Activated CD4-positive, alpha-beta T cell treated with anti-CD3 and anti-CD28 coated beads, Interleukin-2, amount 50 U/mL, for 24 hours (primary cell): ENCODE measurements at places on chromosomes 4 and X.

DNA sequence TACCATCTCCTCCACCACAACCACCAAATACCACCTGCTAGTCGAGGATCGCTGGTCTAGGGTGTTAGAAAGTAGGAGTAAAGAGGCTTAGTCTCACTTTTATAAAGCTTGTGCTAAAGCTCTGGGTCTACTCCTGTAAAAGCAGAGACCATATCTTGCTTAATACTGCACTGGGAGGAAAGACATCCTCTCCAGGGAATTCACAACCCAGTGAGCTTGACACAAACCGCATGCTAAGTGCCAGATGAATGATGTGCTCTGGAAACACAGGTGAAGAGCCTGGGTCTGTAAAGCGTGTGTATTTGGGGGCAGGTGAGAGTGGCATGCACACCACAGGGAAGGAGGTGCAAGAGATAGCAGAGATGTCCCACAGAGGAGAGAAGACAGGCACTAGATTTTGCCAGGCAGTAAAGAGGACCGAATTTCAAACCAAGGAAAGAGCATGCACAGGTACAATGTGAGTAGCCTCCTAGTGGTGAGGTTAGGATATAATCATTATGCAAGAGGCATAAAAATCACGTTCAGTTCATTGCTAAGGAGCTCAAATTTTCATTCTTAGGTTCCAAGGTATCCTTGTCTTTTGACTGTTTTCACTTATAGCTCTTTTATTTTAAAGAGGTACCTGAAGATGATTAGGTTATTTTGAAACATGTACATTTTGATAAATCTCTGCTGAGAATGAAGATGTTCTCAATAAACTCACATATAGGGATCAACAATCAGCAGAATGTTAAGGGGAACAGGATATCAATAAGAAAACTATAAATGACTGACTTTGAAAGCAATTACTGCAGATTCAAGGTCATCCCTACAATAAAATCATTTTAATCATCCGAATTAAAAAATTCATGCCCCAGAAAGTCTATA lies 20.7 kb downstream of the TAPT1 start:
- no peak for DNase-seq

GRCh38 chr4:173128199-173128890 lies 40.3 kb upstream of the GALNT7 start:
- no peak for DNase-seq

GRCh38 chr4:146059865-146060264 lies 115.7 kb upstream of the LSM6 start:
- no peak for DNase-seq

DNA sequence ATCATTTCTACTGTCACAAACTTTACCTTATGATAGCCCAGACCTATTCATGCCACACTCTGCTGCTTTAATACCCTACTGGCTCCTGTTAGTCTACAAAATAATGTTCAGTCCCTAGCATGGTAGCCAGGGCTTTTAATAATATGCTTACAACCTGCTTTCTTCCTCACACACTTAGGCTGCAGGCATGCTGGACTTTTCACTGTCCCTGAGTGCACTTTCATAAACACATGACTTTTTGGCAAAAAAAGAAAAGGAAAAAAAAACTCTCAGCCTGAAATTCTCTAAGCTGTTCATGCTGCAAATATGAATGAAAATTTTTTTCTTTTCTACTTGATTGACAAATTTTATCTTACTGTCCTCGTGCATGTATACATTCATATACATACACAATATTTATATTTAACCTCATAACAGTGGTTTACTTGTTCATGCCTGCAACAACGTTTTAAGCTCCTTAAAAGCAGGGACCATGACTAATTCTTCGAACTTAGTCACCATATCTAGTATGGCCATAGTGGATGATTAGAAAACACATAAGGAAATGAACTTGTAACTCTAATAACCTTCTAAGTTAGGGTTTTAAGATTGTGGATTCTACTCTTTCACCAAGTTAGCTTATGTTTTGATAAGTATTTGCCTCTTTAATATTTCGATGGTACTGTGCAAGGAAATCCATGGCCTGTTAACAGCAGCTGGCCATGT lies 229.5 kb downstream of the SPCS3 start:
- no peak for DNase-seq

- no peak for DNase-seq
Measured at GRCh38 chrX:43836435-43837184, 45.6 kb downstream of the MAOB start.

GRCh38 chr4:41324861-41325260 lies 68.1 kb downstream of the UCHL1 start:
- DNase-seq, result no peak

DNA sequence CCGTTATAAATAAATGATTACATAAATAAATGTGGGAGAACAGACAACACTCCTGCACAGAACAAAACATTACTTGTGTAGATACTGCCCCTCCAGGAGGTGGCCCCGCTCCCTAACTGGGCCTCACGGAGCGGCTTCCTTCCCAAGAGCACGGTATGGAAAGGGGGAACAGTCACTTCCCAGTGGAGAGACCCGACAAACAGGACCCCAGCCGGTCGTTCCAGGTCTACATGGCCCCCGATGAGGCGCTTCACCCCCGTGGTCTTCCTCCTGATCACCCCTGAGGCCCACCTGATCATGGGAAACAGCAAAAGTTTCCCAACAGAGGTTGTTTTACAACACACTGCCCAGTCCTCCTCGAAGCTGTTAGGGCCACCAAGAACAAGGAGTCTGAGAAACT lies 6.6 kb upstream of the SLC6A8 start:
- DNase-seq, result no peak

DNA sequence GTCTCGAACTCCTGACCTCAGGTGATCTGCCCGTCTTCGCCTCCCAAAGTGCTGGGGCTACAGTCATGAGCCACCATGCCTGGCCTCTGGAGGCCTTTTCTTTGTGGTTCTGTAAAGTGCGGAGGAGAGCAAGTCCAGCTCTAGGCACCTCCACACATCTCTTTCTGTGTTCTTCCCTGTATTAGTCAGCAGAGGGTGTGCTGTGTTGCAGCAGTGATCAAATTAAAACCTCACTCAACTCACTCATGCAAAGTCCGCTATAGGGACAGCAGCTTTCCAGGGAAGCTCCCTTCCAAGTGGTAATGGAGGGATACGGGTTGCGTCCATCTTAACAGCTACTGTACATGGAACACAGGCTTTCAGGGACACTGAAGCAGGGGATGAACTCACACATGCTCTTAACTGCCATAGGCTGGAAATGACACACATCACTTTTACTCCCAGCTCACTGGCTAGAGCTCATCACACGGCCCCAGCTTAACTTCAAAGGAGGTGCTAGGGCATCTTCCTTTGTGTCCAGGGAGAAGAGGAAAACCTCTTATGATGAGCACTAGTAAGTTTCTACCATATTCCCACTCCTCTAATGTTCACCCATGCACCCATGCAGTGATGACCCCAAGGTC lies 36.0 kb upstream of the CCNG2 start:
- DNase-seq, result no peak
